ENCODE measurements at places on chromosomes 12 and 14.

- no peak for DNase-seq
These were observed 826 bp upstream of the HOXC6 start for GRCh38 chr12:54027442-54027786.

- DNase-seq: peak; percentile 76
These were observed 52.4 kb downstream of the BRMS1L start for GRCh38 chr14:35878272-35879150.

GRCh38 chr12:118714051-118714460 is 267.3 kb upstream of the SRRM4 start:
- peak; percentile 67 for DNase-seq

DNA sequence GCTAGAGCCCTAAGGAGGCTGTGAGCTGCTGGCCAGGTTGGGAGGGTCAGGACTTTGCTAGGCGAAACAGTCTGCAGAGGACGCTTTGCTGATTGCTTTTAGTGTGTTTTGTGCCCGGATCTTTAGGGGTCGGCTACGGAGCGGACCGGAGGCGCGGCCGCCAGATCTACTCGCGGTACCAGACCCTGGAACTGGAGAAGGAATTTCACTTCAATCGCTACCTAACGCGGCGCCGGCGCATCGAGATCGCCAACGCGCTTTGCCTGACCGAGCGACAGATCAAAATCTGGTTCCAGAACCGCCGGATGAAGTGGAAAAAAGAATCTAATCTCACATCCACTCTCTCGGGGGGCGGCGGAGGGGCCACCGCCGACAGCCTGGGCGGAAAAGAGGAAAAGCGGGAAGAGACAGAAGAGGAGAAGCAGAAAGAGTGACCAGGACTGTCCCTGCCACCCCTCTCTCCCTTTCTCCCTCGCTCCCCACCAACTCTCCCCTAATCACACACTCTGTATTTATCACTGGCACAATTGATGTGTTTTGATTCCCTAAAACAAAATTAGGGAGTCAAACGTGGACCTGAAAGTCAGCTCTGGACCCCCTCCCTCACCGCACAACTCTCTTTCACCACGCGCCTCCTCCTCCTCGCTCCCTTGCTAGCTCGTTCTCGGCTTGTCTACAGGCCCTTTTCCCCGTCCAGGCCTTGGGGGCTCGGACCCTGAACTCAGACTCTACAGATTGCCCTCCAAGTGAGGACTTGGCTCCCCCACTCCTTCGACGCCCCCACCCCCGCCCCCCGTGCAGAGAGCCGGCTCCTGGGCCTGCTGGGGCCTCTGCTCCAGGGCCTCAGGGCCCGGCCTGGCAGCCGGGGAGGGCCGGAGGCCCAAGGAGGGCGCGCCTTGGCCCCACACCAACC is 1.5 kb downstream of the HOXC6 start:
- no peak for DNase-seq

- no peak for DNase-seq
These were observed 177.0 kb upstream of the CNTN1 start for GRCh38 chr12:40515041-40515816.

DNA sequence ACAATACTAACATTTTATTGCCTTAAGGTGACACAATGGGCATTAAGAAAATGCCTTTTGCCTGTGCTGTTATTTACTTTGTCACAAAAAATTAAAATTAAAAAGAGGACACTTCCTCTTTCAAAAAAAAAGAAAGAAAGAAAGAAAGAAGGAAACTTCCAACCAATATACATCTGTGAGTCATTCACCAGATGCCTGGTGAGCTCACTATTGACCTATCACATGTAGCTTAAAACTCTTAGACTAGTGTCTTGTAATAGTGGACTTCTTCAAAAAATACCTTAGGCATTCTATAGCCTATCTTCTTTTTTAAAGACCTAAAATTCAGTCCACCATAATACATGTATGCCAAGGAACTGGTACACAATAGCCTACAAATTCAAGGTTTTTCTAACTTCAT is 4.9 kb upstream of the SOX5 start:
- DNase-seq: peak; percentile 6

- DNase-seq: no peak
These were observed 15.2 kb downstream of the OR6S1 start for GRCh38 chr14:20626274-20626673.

DNA sequence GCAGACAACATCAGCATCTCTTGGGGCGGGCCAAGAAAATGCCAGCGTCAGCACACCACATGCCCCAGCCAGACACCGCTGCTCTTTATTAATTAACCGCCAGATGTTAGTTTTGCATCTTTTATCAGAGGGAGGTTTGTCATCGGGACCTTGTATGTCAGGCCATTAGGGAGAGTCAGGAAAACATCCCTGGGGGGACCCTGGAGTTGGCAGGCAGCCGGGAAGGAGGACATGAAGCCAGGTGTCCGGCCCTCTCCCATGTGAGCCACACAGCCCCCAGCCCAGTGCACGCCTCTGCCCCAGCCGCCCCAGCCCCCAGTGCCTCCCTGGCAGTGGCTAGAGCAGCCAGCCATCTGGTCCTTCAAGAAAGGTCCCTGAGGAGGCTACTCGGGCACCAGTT is 56.9 kb upstream of the FAM222A start:
- DNase-seq: peak; percentile 84

DNA sequence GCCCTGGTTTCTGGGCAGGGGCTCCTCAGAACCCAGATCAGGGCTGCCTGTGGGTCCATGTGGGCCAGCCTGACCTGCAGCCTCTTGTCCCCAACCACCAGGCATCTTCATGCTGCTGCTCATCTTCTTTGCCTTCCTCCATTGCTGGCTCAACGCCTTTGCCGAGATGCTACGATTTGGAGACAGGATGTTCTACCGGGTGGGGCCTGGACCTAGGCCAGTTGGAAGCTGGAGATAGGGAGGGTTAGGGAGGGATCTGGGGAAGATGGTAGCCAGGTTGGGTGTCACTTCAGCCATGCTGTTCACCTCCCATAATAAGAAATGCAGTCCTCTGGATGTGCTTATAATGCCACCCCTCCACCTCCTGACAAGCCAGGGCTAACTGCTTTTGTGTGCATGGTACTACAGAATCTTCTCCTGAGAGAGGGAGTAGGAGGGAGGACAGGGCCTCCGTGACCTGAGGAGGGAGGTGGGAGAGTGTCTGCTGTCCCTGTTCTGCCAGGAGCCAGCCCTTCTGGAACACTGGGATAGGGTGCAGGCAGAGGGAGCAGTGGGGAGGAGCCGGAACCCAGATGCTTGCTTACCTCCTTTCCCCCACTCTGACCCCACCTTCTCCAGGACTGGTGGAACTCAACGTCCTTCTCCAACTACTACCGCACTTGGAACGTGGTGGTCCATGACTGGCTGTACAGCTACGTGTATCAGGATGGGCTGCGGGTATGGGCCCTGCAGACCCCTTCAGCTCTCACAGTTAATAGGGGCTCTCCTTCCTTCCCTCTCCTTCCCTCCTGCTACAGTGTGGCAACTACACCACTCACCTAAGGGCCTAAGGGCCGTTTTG is 17.6 kb downstream of the SOAT2 start:
- no peak for DNase-seq

DNA sequence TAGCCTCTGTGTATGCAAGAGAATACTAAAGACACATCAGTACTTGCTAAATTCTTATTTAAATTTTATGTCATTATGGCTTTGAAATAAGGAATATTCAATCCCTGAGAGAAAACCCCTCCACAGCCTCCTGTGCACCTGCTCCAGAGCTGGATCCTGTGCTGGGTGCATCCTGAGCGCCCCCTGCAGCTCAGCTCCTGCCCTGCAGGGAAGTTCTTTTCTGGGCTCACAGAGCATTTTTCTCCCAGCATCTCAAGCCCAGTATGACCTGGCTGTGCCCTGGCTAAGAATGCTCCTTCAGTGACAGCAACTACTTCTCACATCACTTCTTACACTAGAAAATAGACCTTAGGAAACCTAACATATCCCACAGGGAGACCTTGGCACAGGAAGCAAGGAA is 1211.7 kb downstream of the TMEM121 start:
- no peak for DNase-seq

DNA sequence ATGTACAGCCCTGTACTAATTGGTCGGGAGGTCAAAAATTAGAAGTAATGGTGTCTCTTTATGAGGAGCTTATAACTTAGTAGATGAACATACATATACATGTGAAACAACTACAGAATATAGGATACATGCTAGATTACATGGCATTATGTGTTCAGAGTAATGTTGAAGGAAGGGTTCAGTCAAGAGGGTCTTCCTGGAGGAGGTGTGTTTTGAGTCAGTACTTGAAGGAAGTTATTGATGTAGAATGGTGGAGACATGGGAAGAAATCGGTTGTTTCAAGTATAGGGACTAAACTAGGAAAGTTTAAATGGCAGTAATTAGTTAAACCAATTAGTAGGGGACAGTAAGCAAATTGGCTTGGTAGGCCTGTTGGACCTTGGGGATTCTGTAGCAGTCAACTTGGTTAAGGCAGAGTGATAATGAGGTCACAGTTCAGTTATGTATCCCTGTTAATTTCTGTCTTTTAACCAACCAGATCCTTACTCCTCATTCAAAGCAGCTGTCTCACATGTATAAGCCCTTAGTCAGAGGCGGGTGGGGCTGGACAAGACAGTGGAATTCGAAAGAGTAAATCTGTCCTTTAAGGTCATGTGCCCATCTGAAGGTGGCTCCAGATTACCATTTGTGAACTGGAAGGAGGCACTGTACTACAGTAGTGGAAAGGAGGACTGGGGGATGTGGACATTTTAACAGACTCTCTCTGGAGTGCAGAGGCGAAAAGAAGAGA is 3.5 kb upstream of the ANKRD52 start:
- DNase-seq: no peak

- DNase-seq: peak; percentile 32
These were observed 749 bp downstream of the GALNT6 start for GRCh38 chr12:51390457-51390856.

GRCh38 chr12:54273981-54274380 is 5.9 kb downstream of the CBX5 start:
- DNase-seq: peak; percentile 92

DNA sequence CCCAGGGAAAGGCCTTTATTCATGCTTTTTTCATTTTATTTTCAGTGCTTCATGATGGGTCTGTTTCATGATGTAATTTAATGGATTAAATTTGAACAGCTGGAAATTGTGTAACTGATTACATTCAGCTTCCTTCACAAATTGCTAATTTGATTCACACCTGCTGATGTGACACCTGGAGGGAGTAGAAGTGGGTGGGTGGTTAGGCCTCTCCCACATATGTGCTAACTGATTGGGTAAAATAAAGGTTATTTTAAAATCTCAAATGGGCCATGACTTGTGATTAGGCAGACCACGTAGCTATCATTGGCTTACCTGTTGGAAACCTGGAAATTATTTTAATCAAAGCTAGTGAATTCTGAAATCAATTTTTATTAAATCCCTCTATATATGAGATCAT is 142.1 kb downstream of the GXYLT1 start:
- peak; percentile 80 for DNase-seq

DNA sequence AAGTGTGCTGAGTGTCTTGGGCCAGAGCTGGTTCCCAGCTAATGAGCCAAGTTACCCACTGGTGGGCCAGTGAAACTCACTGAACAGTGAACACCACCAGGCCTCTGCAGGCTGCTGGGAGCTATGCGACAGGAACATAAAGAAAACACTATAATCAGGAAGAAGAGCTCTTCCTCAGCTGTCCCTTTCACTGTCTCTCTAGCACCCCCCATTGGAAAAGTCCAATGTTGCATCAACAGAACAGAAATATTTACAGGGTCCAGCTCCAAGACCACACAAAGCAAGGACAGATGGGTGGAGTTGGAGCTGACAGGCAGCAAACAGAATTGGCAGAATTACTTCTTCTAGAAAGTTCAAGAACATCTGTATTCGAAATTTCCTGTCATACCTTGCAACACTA is 903.6 kb upstream of the TMEM132C start:
- DNase-seq: peak; percentile 21

- no peak for DNase-seq
These were observed 40.7 kb downstream of the TMTC1 start for GRCh38 chr12:29743077-29743476.

DNA sequence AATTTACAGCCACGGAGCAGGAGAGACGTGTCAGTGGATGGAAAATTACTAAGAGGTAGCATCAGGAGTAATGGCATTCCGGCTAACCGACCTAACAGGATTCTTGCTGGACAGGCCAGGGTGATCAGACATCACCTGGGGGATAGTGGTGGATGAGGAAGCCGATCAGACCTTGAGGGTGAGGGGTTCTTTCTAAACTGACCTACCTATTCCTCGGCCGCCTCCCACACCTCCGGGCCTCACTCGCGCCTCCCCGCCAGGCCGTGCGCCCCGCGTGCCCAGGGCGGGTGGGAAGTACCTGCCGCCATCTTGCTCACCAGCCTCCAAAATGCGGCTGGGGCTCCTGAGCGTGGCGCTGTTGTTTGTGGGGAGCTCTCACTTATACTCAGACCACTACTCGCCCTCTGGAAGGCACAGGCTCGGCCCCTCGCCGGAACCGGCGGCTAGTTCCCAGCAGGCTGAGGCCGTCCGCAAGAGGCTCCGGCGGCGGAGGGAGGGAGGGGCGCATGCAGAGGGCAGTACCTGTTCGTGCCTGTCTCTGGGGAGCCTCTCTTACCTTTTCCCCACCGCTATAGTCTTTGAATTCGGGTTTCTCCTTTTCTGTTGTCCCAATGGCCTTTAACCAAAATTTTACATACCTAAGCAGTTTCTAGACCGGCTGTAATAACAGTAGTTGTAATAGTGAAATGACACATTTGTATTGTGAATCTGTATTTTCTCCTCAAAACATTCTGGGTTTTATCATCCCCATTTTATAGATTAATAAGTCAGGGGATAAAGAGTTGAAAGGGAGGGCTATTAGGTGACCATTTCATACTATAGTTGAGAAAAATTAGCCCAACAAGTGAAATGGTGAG is at the start of gene TMPRSS12:
Gene TMPRSS12 (plus strand): TSS at position 290 of the 857 bp plus-strand sequence. CDS start 39 bp downstream, at position 329.
- no peak for DNase-seq

DNA sequence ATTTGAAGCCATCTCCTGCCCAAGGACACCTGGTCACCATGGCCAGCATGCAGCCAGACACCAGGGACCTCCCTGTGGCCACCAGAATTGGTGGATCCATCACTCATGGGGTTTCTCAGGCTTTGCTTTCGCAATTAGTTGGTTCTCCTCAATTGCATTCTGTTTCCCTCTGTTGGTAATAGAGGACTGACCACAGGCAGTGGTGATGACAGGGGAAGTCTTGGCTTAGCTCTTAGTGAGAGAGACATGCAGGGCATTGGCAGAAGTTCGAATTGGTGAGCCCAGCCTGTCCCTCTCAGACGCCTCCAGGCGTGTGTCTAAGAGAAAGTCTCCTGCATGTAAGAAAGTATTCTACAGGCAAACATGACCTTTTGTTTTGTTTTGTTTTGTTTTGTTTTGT is 21.3 kb downstream of the HCAR2 start:
- DNase-seq: no peak

DNA sequence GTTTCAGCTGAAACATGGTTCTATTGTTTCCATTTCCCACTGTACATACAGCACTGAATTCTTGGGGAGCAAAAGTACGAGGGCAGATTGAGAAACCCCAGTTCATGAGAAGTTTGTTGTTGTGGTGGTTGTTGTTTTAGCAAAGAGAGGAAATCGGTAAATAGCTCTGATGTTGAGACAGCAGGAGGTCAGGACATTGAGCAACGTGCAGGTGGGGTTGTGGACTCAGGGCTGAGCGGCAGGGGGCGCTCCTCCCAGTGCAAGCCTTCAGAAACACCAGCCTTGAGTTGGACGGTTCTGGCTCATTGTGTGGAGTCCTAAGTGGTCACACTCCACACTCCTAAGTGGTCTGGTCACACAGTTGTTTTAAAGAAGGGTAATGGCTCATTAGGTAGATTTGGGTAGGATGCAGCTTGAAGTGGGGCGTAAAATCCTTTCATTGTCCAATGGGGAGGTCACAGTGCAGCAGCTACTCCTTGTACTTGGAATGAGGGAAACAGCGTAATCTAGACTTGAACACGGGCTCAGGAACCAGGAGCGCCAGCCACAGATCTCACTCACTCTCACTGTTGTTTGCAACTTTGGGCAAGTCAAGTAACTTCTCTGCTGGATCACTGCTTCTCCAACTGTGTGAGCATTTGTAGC is 14.5 kb upstream of the PWP1 start:
- DNase-seq: peak; percentile 61
